ENCODE measurements at places on chromosomes 12 and 14. TPM values are rescaled to one million over a fixed set of nuclear protein-coding genes. Genes with fewer than 3 reads are reported as not detected.
A peak's percentile ranks its signal among the peaks of the same experiment; 100 is the strongest.

- DNase-seq, result no peak
These were observed 652.9 kb downstream of the ETNK1 start for GRCh38 chr12:23277831-23278230.

The STON2 gene
- total RNA-seq, result 25.0 TPM

The PTGER2 gene
- not detected for total RNA-seq

DNA sequence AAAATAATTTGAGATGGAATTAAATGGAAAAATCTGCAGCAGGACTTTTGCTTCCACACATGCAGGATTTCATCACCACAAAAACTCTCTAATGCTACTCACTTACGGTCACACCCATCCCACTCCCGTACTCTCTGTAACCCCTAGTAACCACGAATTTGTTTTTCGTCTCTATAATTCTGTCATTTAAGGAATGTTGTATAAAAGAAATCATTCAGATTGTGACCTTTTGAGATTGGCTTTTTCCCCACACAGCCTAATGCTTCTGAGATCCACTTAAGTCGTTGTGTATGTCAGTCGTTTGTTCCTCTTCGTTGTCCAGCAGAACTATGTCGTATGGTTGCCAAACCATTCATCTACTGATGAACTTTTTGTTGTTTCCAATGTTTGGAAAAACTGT lies 19.8 kb upstream of the PZP start:
- DNase-seq, result no peak

GRCh38 chr12:68467514-68467913 lies 135.4 kb upstream of the MDM1 start:
- no peak for DNase-seq

DNA sequence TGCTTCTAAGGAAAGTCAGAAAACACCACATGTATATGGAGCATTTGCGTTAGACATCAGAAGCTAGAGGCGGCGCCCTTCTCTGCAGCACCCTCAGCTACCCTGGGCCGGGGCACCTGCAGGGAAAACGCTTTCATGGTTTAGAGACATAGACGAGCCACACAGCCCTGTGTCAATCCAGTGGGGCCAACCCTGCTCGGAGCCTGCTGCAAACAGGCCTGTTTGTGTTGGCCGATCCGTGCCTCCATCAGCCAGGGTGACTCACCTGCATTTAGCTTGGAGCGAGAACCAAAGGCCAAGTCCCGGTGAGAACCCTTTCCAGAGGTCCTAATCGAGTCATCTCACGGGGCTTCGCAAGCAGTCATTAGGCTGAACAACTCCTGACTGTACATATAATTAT lies 19.5 kb upstream of the FZD10 start:
- no peak for DNase-seq

GRCh38 chr14:76884853-76885276 lies 58.7 kb downstream of the LRRC74A start:
- no peak for DNase-seq

- DNase-seq, result peak; percentile 94
These were observed at the start of gene RTRAF for GRCh38 chr14:51989293-51990234. Gene RTRAF (plus strand): TSS chr14:51989546. CDS start chr14:51989640, 94 bp downstream.

DNA sequence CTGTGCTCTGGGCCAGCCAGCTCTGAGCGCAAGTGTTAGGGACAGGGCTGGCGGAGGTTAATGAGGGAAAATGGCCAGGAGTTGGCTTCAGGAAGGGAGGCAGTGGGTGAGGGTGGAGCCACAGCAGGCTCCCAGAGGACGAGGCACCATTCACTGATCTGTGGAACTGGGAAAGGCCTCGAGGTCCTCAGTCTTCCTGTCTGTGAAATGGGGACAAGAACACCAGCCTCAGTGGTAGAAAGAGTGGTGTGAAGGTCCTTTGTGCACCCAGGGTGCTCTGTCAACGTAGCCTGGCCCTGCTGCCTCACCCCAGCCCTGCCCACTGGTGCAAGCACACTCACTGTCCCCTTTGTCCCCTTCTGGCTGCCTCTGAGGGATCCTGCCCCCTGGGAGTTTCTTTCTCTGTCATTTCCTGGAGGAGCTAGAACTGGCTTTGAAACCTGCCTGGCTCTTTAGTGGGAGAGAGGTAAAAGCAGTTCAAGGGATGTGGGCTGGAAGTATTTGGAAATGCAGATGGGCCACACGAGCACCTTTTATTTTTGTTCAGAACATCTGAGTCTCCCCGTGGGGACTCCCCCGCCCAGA lies 25.0 kb downstream of the SYNDIG1L start:
- DNase-seq, result no peak

The FAM181A gene
- not detected for total RNA-seq

- DNase-seq, result no peak
These were observed 1.6 kb downstream of the GLTP start for GRCh38 chr12:109878749-109879148.

DNA sequence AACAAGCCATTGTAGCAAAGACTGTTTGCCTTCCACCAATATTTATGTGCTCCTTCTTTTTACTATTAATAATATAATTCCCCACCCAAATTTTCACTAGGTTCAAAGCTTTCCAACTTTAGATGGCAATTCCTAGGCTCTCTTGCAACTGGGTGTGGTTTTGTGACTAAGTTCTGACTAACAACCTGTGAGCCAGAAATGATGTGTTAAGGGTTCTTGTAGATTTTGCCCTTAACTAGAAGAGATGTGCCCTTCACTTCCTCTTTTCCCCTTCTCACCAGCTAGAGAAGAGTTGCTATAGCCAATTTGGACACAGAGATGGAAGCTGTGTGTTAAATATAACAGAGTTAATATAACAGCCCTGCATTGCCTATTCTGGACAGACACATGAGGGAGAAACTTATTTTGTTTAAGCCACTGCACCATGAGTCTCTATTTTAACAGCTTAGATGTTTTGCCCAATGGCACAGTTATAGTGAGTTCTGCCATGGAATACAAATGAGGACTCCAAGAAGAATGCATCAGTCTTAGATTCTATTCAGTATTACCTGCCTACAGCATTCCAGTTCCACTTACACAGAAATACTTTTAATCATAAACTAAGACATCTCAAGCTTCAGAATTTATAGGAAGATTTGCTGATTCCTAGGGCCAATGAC lies 216.2 kb downstream of the DUSP6 start:
- no peak for DNase-seq

The ABCC9 gene
- total RNA-seq, result not detected

The NGB gene
- total RNA-seq, result not detected

The DCN gene
- not detected for total RNA-seq

DNA sequence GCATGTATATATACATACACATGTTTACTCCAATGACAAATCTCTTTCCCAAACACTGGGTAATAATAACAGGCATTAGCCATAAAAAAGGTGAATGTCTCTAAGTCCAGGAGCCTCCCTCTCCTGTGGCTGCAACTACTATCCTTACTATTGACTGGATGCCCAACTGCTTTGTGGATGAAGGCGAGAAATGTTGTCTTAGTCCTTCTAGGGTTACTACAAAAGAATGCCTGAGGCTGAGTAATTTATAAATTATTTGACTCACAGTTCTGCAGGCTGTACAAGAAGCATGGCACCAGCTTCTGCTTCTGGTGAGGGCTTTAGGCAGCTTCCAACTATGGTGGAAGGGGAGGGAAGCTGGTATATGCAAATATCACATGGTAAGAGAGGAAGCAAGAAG lies 366.0 kb upstream of the DDHD1 start:
- no peak for DNase-seq

GRCh38 chr12:107624493-107624892 lies 61.1 kb upstream of the PWP1 start:
- DNase-seq, result no peak

The RNU7-1 gene
- not detected for total RNA-seq

DNA sequence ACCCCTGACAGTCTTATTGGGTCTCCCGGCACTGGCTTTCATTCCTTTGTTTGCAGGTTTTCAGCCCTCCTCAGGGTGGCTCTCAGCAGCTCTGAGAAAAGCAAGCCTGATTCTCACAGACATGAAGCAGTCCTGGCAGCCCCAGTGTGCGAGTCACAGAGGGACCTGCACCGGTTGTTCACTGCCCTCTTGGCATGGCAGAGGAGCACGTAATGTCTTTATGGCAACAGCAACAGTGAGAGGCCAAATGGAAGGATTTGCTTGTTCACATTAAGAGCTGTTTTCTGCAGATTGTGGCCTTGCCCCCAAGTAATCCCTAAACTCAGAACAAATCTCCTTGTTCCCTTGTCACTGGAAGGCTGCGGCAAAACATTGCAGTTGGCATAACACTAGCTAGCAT lies 3.4 kb downstream of the KCNA5 start:
- DNase-seq, result peak; percentile 70

DNA sequence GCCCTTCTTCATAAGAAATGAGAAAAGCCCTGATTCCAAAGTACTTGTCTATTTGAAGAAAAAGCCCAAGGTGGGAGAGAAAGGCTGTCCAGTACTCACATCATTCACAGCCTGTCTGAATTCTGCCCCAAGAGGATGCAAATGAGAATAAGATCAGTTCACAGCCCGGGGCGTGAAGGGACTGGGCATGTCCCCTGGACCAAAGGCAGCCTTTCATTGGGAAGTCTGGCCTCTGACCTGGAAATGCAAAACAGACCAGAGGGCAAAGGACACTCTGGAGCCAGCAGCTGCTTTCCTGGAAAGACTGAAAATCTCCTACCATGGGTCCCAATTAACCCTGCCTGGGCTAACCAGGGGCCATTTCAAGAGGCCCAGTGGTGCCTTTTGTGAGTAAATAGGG lies 191.2 kb upstream of the PELI2 start:
- peak; percentile 69 for DNase-seq

DNA sequence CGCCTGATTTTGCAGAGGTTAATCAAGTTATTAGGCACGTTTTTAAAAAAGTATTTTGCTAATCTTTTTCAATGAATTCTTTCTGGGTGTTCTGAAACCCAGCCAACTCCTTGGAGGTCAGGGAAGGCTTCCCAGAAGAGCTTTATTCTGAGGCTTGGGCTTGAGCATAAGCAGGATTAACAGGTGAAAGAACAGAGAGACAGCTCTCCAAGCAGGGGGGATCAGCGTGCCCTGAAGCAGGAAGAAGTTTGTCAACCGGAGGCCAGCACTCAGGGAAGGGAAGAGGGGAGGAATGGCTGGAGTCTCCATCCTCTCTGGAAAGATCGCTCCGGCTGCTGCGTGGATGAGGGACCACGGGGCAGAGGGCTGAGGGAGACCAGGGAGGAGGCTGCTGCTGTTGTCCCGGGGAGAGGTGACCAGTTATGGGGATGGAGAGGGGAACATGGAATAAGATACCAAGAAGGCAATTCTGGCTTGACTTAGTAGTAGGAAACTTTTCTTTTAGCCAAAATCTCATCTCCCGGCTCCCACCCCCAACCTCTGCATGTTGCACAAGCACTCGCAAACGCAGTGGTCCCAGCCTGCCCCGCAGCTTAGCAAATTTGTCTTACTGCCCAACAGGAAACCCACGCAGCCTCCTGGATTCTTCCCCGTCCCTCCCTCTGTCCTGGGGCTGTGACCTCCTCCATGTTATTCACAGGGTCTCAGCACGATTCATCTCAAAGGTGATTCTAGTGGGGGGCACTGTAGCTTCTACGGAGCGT lies 1.1 kb upstream of the SSH1 start:
- peak; percentile 55 for DNase-seq

The APOLD1 gene
- total RNA-seq, result 7.4 TPM

GRCh38 chr14:55904086-55904485 lies 214.1 kb upstream of the PELI2 start:
- DNase-seq, result no peak

The LBHD2 gene
- total RNA-seq, result not detected
